HFF-Myc (cell line): ENCODE measurements at places on chromosomes 16 and 17.

GRCh38 chr17:19258371-19258770, 21.2 kb downstream of the EPN2 start:
- DNase-seq: no peak

- DNase-seq: no peak
Measured at GRCh38 chr17:48477221-48477620, 47.2 kb upstream of the SKAP1 start.

DNA sequence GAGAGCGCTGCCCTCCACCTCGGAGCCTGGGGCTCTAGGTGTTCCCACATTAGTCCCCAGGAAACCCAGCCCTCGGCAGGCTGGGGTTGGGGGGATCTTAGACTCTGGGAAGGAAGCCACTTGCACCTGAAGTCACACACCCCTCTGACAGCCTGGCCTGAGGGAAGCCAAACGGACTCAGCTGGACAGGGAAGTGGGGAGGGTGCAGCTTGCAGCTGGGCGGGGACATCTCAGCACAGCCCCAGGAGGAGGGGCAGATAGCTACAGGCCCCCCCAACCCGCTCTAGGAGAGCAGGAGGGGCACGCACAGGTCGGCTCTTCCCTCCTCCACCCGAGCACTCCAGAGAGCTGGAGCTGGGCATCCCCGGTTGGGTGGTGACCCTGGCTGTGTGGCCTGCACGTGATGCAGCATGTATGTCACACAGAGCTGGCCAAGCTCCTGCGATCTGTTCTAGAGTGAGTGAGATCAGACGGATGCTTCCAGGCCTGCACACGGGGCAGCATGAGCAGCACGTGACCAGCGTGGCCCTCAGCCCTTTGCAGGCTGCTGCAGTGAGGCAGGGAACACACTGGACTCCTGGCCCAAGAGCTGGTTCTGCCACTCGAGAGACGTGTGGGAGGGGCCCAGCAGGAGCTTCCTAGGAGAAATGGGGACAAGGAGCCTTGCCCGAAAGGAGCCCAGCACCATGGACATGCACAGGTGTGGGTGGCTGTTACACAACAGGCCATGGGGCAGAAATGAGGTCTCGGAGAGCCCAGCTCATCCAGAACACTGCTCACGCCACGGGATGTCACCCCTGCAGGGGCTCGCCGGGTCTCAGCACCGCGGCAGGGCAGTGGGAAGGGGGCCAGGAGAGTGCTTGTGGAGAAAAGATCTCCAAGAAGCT, 15.4 kb downstream of the KIFC3 start:
- DNase-seq: no peak

GRCh38 chr17:44386182-44386525, 3.3 kb downstream of the ITGA2B start:
- DNase-seq: no peak

DNA sequence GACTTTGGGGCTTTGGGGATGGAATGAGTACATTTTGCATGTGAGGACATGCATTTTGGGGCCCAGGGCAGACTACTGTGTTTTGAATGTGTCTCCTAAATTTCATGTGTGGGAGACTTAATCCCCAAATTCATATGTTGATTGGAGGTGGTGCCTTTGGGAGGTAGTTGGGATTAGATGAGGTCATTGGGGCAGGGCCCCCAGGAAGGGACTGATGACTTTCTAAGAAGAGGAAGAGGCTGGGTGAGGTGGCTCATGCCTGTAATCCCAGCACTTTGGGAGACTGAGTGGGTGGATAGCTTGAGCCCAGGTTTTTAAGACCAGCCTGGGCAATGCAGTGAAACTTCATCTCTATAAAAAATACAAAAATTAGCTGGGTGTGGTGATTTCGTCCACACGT, 42.8 kb upstream of the RAI1 start:
- DNase-seq: no peak

DNA sequence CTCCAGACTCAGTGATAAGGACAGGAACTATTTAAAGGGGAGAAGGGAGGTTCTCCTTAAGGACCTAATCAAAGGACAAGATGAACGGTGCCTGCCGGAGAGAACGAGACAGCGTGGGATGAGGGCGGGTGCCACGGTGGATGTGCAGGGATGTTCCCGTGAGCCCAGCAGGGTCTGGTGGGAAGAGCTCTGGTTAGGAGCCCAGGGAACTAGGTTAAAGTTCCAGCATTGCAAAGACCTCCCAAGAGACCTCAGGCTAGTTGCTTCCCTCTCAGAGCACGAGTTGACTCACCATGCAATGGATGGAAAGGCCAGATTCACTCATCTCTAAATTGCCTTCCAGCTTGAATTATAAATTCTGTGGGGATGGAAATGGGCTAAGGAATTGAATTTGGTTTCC, 14.7 kb downstream of the CCR7 start:
- DNase-seq: no peak

- DNase-seq: no peak
Measured at GRCh38 chr17:44188576-44189403, 2.0 kb downstream of the TMUB2 start.

GRCh38 chr17:82392209-82392920, 20.8 kb downstream of the UTS2R start:
- no peak for DNase-seq

DNA sequence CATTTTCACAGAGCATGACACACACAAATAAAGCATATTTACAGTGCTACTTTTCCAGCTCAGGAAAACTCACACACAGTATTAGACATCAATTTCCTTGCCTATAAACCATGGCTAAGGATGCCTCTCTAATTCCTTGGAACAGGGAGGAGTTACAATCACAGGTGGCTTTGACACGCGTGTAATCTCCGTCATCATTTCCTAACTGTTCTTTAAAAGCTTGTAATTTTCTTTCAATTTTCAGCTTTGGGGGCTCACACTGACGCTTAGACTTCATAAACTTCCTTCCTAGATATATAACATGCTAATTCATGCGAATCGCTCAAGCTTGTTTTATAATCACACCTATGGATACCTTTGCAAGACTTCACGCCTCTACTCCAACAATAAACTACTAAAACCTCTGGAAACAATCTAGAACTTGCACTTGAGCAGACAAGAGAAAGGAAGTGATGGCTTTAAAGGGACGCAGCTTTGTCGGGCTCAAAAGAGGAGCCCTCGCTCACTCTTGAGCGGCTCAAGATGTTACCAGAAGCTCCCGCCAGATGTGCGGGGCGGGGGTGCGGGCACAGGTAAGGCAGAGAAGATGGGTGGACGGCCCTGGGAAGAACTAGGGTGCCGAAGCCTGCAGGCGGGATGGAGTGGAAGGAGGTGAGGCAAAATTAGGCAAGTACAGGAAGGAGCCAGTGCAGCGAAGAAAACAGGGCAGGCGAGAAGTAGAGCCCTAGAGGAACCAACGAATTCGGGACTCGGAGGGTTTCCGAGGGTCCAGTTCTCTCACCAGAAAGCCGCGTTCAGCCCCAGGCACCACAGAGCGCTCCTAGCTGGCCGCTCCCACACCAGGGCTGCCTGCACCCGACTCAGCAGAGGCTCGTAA, 631 bp downstream of the RETREG3 start:
- DNase-seq: no peak

GRCh38 chr16:84086341-84086740, 30.4 kb downstream of the MBTPS1 start:
- no peak for DNase-seq

- DNase-seq: no peak
Measured at GRCh38 chr16:81720973-81721906, 57.9 kb upstream of the PLCG2 start.

DNA sequence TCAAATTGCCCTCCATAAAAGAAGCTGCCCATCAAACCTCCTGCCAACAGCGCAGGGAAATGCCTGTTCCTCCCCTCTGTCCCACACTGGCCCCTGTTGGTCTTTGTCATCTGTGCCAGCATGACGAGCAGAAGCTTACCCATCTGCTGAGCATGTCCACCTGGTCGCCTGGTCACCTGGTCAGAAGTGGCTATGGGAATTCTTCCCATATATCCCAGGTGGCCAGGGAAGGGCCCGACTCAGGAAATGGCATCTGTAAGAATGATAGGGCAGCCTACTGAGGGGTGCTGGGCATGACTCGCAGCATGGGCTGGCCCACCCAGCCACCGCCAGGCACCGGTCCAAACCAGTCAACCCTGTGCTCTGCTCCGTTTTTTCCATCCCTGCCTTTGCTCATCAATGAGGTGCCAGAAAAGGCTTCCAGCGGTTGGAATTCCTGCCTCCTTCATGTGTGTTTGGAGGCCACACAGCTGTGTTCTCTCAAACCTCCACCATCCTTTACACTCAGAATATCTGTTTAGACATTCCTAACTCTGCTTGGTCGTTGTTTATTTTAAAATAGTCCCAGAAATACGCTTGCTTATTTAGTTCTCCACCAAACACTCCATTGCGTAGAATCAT, 145.2 kb downstream of the CLEC16A start:
- no peak for DNase-seq

DNA sequence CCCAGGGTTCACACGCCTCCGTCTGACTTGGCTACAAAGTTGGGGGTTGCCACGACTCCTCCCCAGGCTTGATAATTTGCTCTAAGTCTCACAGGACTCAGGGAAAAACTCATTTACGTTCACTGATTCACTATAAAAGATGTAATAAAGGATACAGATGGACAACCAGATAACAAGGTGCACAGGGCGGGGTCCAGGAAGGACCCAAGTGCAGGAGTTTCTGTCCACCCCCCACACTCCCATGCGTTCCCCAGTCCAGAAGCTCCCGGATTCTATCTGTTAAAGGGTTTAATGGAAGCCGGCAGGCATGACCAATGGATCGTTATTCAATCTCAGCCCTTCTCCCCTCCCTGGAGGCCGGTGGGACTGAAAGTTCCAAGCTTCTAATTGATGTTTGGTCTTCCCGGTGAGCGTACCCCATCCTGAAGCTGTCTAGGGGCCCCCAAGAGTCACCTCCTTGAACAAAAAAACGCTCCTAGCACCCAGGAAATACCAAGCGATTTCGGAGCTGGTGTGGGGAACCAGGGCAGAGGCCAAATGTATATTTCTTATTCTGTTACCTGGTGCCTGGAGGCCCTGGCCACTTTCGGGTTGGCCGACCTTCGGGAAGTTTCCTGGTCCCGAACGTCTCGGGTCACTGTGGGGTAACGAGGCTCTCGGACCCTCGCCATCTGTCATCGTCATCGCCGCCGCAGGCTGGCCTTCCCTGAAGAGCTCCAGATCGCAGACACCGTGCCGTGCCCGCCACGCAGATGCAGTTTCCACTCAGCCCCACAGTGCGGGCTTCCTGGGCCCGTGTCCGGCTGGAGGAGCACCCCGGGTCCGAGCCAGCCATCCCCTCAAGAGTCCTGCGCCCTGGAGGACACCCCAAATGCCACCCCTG, 13.5 kb upstream of the METRNL start:
- no peak for DNase-seq

DNA sequence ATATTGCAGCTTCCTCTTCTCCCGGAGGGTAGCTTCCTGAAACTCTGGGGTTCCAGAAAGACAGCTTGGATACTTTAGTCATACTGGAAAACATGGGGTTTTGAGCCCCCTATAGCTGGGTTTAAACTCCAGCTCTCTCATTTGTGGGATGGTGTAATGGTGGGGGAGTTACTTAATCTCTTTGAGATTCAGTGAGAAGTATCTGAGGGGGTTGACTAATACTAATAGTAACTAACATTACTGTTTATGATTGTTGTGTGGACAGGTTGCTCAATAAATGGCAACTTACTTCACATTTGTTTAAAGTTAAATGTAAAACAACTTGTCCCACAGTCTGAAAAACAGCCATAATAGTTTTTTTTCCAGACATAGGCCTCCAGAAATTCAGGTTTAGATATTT, 5.1 kb upstream of the SUZ12 start:
- no peak for DNase-seq

- no peak for DNase-seq
Measured at GRCh38 chr16:84098939-84099338, 17.8 kb downstream of the MBTPS1 start.

- DNase-seq: peak; percentile 80
Measured at GRCh38 chr17:66383333-66383732, 80.9 kb downstream of the PRKCA start.

GRCh38 chr16:28108590-28109247, 45.2 kb upstream of the GSG1L start:
- no peak for DNase-seq

- DNase-seq: peak; percentile 2
Measured at GRCh38 chr17:32240750-32241149, 24.9 kb upstream of the RHBDL3 start.

DNA sequence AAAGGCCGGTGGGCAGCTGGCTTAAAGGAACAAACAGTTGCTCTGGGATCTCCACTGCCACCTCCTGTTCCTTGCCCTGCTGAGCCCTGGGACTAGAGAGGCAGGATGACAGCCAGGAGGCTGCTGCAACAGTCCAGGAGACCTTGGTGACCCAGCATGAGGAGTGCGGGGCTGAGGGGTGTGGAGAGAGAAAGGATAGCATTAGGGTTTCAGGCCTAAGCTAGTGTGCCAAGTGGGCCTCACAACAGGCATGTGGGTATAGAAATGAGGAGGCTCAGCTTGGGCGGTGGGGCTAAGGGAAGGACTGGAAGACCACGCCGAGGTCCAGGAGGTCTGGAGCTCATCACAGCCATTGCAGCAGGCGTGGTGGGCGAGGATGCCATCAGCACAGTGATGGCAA, 39.8 kb downstream of the SDK2 start:
- DNase-seq: no peak

GRCh38 chr16:752007-752312, 8.6 kb upstream of the MSLN start:
- DNase-seq: no peak

DNA sequence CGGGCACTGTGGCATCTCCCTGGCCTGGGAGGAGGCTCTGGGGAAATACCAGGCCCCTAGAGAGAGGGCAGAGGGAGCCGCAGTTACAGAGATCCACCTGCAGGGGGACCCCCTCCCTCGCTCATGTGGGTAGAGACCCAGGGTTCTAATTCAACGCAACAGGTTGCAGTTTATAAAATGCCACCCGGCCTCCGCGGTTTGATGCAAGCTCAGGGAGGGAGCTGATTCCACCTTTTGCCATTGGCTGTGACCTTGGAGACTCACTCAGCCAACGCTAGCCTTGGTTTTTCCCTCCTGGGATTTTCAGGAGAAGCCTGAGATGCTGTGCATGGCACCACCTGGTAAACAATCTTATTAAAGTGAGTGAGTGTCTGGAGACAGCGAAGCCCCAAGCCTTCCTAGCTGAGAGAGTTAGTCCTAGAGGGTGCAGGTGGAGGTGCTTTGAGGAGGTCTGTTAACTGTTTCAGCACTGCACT, 12.1 kb downstream of the TTLL6 start:
- no peak for DNase-seq

DNA sequence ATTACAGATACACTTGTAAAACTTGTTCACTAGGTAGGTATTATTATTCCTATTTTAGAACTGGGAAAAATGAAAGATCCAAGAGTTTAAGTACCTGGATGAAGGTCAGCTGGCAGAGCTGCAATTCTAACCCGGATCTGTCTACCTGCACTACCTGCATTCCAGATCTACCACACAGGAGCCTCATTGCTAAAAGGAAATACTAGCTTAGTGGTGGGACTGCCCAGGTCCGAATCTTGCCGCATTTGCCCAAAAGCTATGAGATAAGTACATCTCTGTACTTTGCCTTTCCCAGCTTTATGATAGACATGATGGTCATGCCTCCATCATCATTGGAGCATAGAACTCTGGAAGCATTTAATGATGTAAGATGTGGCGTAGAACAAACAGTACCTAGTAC, 36.8 kb upstream of the TEKT3 start:
- DNase-seq: no peak
